Right cardiac atrium (tissue), 5 donors: ENCODE measurements at places on chromosomes 7 and 10.

GRCh38 chr10:114220281-114220680 lies 18.8 kb upstream of the VWA2 start:
- no peak for DNase-seq

- no peak for DNase-seq
These were observed 80.3 kb downstream of the PIP4K2A start for GRCh38 chr10:22634093-22634492.

GRCh38 chr7:12322284-12322902 lies 81.3 kb downstream of the VWDE start:
- DNase-seq = no peak

- DNase-seq = peak; percentile 95
These were observed 6.9 kb upstream of the LDB3 start for GRCh38 chr10:86661161-86662025.

GRCh38 chr7:79037001-79037400 lies 416.5 kb downstream of the MAGI2 start:
- DNase-seq = no peak

DNA sequence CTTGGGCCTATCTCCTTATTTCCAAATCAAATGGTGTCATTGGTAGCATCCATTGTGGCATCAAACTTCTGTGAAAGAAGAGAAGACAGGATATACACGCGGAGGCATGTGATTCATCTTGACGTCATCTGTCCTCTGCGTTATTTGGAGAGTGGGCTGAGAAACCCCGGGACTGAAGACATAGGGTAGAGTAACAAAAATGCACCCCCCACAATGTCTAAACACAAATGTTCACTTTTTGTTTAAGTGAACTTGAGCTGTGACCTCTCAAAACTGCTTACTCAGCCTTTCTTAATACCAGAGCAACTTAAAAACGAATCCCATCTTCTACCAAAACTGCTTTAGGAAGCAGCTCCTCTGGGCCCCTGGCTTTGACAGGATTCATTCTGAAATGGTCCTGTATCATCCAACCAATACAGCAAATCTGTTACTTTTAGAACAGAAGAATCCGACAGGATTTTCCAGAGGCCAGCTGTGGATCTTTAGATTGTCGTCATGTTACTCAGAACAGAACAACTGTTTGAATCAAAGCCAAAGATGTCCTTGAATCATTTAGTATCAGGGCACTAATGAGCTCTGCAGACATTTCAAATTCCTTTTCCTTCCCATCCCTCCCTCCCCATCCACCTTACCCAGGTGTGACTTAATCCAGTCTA lies 438.1 kb downstream of the SUGCT start:
- DNase-seq = no peak

GRCh38 chr10:127411062-127411461 lies 138.0 kb upstream of the NPS start:
- no peak for DNase-seq

- DNase-seq = no peak
These were observed 125.2 kb downstream of the DOCK4 start for GRCh38 chr7:112080978-112081377.

- DNase-seq = no peak
These were observed 33.6 kb upstream of the HDAC9 start for GRCh38 chr7:18461785-18462467.

DNA sequence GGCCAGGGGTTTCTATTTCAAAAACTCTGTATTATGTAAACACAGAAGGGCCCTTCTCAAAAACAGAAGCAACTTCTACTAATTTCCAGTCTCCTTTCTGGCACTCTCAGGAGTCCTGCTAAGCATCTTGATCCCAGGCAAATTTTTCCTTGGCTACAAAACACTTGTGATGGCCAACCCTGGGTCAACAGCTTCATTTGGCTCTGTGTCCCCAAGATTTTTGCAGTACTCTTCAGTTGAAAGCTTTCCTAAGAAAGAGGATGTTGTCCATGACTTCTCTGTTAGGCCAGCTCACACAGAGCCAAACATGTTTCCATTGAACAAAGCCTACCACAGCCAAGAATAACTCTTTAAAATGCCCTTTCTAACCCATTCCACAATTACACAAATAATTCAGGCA lies 99.0 kb upstream of the EGR2 start:
- no peak for DNase-seq

- DNase-seq = no peak
These were observed 315.7 kb downstream of the THSD7A start for GRCh38 chr7:11516328-11516727.

GRCh38 chr10:86979977-86980448 lies 11.7 kb downstream of the ADIRF start:
- DNase-seq = peak; percentile 78

DNA sequence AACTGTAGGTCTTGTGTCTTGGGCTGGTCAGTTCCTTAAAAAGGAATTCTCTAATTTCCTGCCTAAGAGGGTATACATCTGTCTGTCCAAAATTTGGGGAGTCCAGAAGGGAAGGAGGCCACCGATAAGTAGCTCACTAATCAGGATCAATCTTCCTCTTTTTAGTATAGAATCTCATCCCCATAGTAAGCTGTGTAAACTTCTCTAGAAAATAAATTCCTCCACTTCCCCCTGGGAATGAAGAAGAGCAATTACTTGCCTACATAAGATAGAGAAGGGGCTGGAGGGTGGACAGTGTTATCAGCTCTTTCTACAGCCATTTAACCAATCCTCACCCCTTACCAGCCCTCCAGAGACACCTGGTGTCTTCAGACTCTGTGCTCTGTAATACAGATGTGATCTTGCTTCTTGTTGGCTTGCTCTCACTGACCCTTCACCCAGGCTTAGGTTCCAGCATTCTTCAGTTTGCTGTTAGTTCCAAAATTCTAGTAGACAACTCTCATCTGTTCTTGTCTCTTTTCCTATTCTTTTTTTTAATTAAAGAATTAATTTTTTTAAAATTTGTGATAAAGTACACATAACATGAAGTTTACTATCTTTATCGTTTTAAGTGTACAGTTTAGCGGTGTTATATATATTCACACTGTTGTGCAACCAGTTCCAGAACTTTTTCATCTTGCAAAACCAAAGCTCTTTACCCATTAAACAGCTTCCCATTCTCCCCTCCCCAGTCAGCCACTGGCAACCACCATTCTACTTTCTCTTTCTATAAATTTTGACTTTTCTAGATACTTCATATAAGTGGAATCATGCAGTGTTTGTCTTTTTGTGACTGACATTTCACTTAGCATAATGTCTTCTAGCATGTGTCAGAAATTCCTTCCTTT lies 6.5 kb upstream of the PRKAR2B start:
- no peak for DNase-seq

- no peak for DNase-seq
These were observed 31.1 kb downstream of the SLC26A4 start for GRCh38 chr7:107691716-107692115.

DNA sequence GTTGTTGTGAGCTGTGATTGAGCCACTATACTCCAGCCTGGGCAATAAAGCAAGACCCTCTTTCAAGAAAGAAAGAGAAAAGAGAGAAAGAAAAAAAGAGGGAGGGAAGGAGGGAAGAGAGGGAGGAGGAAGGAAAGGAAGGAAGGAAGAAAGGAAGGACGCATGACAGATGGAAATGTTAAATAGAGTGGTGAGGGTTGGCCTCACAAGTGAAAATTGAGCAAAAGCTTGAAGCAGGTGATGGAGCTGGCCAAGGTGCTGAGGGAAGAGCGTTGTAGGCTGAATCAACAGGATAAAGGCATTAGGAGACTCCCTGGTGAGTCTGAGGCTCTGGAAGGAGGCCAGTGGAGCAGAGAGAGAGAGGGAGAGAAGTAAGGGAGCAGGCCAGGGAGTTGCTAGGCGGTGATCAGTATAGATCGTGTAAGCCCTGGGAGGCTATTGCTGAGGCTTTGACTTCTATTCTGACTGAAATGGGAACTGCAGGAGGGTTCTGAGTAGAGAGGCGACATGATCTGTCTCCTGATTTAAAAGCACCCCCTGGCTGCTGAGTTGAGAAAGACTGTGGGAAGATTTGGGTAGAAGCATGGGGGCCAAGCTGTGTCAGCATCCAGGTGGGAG lies 26.5 kb upstream of the TMEM248 start:
- no peak for DNase-seq

DNA sequence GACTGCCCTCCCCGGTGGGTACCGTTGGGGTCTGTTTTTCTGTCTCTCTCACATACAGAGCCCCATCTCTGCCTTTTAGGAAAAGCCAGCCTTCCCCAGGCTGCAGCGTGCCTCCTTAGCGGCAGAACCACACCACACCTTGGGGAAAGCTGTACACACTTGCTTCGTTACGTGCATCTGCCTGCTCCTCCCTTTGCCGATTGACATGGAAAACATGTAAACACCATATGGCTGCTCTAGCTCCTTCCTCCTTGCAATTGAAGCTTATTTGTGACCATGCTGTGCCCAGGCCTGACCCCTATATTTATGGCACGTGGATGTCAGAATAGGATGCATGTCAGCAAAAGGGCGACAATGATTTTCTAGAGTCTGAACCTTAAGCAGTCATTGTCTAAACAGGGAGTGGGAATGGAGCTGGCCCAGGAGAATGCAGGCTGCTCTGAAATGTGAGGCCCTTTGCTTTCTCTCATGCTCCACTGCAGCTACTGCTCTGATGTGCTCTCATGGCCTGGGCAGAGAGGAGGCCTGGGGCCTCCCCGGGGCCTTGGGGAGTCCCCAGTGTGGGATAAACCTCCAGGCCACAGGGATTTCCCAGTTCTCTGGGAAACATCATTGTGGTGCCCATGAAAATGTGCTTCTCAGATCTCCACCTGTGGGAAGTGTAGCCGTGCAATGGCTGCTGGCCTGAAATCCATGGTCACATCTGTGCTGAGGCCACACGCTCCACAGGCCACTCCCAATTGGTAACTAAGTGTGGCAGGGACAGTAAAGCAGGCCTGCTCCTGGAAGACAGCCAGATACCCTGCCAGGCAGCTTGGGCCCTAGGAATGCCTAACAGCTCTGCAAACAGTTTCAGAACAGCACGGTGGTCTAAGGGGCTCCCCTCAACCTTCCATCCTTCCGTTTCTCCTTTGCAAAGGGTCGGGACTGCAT lies 18.6 kb downstream of the PDE6C start:
- DNase-seq = no peak

GRCh38 chr10:132595021-132595420 lies 57.4 kb downstream of the INPP5A start:
- DNase-seq = no peak

GRCh38 chr10:131689486-131689885 lies 211.3 kb upstream of the PPP2R2D start:
- DNase-seq = no peak

- DNase-seq = no peak
These were observed 33.4 kb upstream of the SLC39A12 start for GRCh38 chr10:17918187-17918903.

GRCh38 chr10:123555616-123556015 lies 110.5 kb upstream of the GPR26 start:
- DNase-seq = no peak

- DNase-seq = no peak
These were observed 237.7 kb downstream of the FANK1 start for GRCh38 chr10:126133906-126134656.

GRCh38 chr10:86261941-86262687 lies 104.5 kb downstream of the GRID1 start:
- DNase-seq = no peak

- DNase-seq = no peak
These were observed 973.0 kb upstream of the GHITM start for GRCh38 chr10:83166344-83166743.

- no peak for DNase-seq
These were observed 92.5 kb upstream of the VIPR2 start for GRCh38 chr7:159237022-159237653.

DNA sequence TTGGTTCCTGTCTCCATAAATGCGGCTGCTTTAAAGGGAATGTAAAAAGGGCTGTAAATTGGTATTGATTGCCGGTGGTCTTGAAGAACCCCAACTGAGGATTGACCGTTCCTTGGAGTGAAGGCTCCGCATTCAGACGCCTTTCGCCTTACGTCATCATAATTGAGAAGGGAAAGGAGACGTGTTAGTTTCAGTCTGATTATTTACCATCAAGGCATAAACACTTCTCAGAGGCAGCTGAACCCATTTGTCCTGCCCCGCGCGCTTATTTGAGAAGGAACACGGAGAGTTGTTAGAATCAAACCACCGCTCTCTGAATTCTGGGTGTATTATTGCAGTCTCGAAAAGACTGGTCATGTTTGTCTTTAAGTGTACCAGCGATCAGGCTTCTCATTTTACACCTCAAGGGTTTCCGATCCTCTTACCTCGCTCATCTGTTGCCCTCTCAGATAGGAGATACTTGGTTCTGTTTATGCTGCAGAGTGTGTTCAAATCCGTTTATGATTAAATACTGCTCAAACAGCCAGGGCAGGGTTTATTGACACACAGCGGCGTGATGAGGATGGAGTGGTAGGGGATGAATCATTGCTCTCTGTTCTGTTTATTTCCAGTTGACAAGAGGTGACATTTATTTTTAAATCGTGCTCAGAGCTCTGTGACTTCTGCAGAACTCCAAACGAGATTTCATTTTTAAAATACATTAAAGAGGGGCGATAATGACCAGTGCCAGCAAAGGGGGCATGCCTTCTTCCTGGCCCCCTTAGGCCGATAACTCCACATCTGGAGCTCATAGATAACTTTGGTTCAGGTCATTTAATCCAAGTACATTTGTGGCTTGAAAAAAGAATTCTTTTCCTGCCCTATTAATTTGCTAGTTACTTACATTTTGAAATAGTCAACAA lies 30.4 kb downstream of the FOXK1 start:
- peak; percentile 1 for DNase-seq

DNA sequence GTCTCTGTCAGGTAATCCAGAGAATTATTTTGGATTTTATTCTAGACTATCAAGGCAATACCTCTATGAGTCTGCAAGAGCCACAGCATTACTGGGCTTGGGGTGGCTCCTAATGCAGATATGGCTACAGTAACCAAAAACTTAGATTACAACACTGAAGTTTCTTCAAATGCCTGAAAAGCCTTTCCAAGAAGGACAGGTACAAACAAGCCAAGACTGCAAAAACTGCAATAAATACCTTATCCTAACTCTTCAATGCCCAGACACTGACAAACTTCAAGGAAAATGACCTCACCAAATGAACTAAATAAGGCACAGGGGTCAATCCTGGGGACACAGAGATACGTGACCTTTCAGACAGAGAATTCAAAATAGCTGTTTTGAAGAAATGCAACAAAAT lies 82.0 kb downstream of the TES start:
- DNase-seq = no peak

DNA sequence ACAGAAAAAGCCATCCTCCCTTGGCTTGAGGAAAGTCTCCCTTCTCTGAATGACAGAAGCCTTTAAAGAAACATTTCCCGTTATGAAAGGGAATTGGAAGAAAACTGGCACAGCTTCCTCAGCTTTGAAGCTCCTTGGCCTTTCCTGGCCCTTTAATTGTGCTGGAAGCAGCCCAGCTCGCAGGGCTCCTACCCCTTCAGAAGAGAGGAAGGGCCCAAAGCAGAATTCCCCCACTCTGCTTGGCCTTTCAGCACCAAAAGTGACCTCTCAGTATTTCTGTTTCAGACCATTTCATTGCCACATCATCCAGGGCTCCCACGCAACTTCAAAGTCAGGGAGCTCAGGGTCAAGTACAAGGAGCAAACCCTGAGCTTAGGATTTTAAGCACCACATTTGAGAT lies 4.2 kb downstream of the AFAP1L2 start:
- peak; percentile 18 for DNase-seq

DNA sequence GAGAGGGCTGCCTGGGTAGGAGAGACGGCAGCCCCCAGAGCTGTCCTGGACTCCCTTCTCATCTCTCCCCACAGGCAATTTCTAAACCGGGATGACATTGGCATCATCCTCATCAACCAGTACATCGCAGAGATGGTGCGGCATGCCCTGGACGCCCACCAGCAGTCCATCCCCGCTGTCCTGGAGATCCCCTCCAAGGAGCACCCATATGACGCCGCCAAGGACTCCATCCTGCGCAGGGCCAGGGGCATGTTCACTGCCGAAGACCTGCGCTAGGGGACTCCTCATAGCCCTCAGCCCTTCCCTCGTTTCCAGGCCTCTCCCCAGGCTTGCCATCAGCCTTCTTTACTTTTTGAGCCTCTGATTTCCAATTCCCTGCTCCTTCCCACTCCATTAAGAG lies 2.6 kb downstream of the ATP6V1F start:
- no peak for DNase-seq
